ENCODE measurements at places on chromosomes 5 and 9.
A peak's percentile ranks its signal among the peaks of the same experiment; 100 is the strongest.

DNA sequence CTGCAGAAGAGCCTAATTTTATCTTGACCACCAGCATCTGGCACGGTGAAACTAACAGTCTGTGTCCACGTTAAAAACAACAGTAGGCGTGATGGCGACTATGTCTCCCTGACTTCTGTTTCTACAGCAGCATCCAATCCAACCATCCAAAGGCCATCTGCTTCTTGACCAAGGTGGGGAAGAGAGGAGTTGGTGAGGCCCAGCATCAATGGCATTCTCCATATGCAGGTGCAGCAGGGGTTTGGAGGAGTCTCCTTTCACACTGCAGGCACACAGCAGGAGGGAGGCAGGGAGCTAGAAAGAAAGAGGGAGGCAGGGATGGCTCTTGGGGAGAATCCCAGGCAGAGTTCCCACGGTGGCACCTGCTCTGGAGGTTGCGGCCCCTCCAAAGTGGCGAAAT, 27.0 kb downstream of the MGAT1 start:
- DNase-seq = no peak

GRCh38 chr5:144183254-144183889, 12.7 kb downstream of the KCTD16 start:
- peak; percentile 35 for DNase-seq

- peak; percentile 49 for DNase-seq
Measured at GRCh38 chr9:91949946-91950664, at the start of gene ROR2. Gene ROR2 (minus strand): TSS chr9:91950228.

- no peak for DNase-seq
Measured at GRCh38 chr9:78397454-78397853, 100.5 kb downstream of the PSAT1 start.

DNA sequence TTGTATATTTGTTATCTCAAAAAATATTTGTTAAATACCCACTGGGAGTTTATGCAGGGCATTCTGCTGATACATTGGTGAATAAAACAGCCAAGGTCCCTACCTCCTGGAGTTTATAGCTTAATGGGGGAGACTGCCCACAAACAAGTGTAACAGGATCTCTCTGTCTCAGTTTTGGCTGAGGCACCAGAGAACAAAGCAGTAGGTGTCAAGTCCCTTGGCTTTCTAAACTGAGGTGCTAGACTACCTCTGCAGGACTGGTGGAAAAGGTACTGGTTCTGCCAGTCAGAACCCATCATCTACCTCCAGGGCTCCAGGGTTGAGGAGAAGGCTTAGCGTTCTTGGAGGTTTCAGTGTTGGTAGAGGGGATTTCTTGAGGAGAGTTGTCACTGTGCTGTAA, 188.4 kb upstream of the ELL2 start:
- DNase-seq = no peak

GRCh38 chr5:55853818-55854217, 2.7 kb downstream of the IL31RA start:
- DNase-seq = no peak

DNA sequence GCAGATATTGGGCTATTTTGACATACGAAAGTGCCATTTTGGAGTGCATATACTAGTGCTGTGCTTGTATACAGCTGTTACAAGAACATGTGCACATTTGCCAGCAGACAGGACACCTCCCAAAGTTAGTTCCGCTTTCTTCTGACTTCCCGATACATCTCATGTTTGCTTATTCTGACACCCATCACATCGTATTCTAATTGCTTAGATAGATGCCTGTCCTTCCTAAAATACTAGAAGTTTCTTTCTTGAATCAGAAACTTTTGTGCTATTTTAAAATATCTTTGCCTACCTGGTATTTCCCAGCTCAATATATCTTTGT, 177.8 kb downstream of the TTLL11 start:
- DNase-seq = peak; percentile 33

DNA sequence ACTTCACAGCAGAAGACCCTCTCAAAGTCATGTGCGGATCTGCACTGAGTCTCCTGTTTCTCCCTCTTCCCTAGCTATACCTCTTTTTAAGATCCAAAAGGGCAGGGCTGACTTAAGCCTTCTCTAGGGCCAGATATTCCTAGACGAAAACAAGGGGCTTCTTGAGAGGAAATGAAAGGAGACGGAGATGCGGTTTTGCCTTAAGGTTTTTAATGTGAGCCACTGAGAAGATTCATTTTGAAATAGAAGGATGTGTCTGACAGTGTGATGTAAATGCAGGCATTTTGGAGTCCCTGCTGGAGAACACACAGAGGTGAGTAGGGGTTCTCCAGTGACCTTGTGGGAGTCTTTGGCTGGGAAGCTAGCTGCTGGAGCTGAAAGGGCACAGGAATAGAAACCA, 15.6 kb upstream of the IL12B start:
- DNase-seq = no peak

GRCh38 chr9:104961238-104961637, 33.3 kb upstream of the ABCA1 start:
- peak; percentile 50 for DNase-seq

DNA sequence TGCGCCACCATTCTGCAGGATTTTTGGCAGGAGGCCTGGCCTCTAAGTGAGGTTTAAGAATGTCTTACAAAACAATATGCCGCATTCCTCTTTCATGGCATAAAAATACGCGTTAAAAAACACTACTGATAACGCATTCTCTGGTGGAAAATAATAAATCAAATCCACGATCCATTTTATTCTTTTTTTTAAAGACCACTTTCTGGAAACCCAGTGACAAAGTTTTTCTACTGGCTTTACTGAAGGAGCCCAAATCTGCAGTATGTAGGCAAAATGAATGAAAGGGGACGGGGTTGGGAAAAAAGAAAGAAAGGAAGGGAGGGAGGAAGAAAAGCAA, 2.0 kb downstream of the SV2C start:
- no peak for DNase-seq

DNA sequence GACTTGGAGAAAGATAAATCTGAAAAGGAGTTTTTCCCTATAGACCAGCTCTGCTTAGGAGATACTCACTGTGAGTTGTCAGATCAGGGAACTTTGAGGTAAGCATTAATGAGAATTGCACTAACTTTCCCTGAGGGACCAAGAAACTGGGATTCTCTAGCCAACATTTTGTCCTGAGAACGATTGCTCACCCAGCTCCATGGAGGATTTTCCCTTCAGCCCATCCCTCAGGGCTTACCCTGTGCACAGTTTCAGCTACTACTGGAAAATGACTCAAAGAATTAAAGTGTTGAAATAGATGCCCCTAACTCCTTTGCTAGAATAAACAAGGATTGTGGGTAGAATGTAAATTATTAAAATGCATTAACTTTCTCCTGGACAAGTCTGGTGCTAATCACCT, 237.2 kb upstream of the IL12B start:
- DNase-seq = no peak

DNA sequence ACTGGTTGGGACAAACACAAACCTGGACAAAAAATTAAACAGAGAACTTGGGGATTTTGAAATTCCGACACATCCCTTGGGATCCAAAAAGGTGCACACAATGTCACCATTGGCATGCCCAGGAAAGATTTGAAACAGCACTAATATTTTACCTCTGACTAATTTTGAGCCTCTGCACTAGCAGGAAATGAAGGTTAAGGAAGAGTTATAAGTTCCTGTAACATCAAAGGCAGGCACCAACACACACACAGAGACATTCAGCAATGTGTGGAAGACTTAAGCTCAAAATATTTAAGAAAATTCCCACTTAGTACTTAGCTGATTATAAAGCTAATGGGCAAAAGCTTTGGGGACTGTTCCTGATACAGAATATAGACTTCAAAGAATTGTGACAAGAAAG, 247.0 kb downstream of the CDH9 start:
- no peak for DNase-seq

GRCh38 chr5:132556153-132556762, 519 bp upstream of the RAD50 start:
- DNase-seq = no peak

GRCh38 chr5:149647334-149647733, 66.0 kb downstream of the ARHGEF37 start:
- no peak for DNase-seq

- DNase-seq = no peak
Measured at GRCh38 chr5:134083517-134083916, 31.0 kb upstream of the TCF7 start.

- DNase-seq = no peak
Measured at GRCh38 chr5:66710557-66711088, 114.4 kb downstream of the MAST4 start.

DNA sequence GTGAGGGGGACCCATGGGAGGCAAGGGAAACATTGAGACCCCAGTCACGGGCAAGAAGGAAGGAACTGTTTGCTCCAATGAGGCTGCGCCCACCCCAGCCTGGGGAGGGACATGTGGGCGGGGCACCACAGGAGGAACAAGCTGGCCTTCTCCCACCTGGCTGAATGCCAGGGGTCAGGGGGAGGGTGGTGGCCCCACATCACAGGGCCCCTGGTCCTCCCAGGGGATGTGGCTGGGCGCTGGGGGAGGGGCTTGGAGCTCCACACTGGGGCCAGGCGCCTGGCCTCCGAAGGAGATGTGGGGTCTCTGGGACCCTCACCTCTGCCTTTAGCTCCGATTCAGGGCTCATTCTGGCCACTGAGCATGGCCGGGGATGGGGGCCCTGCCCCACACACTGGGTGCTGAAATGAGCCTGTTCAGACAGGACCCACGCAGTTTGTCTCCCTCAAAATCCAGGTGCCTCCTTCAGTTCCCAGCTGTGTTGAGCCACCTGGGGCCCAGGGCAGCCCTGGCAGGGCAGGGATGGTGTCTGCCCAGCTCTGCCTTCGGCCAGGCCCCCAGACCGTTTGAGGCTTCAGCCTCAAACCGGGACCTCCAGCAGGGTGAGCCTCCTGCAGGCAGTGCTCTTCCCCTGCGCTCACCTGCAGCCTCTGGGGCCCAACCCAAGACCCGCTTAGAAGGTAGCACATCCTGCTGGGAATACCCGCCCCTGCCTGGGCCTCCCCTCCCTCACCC, 33.2 kb upstream of the NOTCH1 start:
- DNase-seq = peak; percentile 16

- DNase-seq = no peak
Measured at GRCh38 chr5:151597749-151598148, 6.6 kb upstream of the FAT2 start.

DNA sequence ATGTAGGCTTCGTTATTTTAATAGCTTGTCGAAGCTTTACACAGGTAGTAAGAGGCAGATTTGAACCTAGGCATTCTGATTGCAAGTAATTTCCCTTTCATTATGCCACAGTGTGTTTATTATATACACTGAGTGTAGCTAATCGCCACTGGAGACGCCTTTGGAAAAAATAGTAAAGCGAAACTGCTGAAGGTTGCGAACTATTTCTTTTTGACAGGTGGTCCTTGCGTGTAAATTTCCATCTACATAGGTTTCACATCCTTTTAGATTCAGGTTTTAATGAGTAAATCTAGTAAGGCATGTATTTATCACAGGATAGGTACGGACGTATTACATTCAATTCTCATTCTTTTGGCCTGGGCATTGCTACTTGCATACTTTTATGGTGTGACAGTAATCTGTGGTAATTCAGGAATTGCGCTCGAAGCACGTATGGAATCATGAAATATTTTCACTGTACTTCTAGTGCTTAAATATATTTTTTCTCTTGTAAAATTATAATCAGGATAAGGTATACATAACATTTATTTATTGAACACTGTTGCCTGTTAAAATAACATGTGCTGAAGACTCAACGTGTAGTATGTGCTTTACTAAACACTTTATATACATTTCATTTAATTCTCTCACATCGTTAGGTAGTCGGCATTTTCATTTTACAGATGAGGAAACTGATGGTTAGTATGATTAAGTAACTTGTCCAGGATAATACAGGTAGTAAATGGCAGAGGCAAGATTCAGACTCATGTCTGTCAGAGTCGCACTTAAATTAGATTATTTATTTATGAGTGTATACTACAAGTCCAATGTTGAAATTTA, 1.8 kb downstream of the MARCHF6 start:
- peak; percentile 63 for DNase-seq
